ENCODE measurements at places on chromosomes 2 and 18.

DNA sequence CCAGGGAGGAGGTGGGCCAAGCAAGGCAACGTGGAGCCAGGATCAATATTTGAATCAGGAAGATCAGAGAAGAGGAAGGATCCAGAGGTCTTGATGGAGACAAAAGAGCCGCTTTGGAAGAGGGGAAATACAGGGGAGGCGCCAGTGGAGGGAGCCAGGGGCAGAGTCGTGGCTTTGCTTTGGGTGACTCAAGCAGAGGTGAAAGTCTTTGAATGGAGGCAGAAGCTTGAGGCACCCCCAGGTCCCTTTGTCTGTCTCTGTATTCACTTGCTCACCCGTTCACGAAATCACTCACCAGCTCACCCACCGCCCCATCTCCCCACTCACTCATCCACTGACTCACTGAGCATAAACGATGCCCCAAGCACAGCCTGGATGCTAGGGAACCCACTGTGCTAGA lies 134.1 kb downstream of the ACOXL start:
- no peak for DNase-seq

- DNase-seq: no peak
Measured at GRCh38 chr18:267380-267687, 513 bp downstream of the THOC1 start.

- DNase-seq: peak; percentile 86
Measured at GRCh38 chr18:51236225-51236624, 38.7 kb upstream of the MEX3C start.

GRCh38 chr2:239399433-239399920 lies 1.3 kb downstream of the HDAC4 start:
- peak; percentile 34 for DNase-seq

DNA sequence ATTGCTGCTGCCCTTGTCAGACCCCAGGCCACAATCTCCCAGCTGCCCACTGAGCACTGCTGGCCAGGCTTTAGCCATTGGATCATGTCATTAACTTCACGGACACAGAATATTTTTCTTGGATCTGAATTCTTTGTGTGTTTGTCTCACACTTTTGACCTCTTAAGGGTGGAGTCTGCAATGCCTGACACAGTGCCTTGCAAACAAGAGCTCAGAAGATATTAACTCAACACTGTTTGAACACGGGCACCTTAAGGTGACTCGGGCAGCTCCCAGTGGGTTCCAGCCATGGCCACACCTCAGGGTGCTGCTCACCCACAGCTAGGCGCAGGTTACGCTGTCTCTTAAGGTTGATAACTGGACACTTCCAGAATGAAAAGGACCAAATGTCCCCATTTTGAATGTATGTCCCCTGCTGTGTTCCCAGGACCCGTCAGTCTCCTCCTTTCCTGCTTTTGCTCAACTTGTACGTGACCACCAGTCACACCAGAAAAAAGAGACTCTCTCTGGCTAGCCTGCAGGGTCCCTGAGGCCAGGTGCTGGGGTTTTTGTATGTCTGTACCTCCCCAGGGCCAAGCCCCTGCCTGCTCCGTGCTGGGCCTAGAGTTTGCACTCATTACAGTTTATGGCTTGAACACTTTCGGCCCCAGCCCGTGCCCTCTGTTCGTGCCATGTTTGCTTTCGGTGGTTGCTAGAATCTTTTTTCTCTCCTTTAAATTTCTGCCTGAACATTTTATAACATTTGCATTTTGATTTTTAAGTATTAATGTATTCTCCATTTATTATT lies 33.4 kb upstream of the TMEM131 start:
- DNase-seq: peak; percentile 37

GRCh38 chr2:197152451-197153228 lies 157.9 kb downstream of the ANKRD44 start:
- DNase-seq: peak; percentile 90

- no peak for DNase-seq
Measured at GRCh38 chr18:57149051-57149450, 2.2 kb downstream of the BOD1L2 start.

DNA sequence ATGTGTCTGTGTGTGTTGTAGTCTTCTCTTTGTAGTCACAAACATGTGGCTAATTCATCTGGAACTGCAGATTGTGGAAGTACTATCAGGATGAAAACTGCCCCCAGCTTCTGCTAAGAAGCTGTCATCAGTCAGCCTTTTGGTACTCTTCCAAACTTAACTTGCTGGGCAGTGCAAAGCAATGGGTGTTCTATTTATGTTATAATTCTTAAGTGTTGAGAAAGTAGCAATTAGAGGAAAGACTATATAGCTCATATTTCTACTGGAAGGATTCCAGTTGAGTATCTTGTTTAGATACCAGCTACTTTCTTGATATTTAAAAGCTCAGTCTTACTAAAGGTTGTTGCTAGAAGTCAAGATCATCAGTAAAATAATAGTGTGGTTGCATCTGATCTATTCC lies 52.1 kb downstream of the SLC38A11 start:
- DNase-seq: peak; percentile 96

- DNase-seq: no peak
Measured at GRCh38 chr2:124153713-124154112, 128.6 kb downstream of the CNTNAP5 start.

GRCh38 chr2:191112448-191112901 lies 38.3 kb downstream of the STAT4 start:
- no peak for DNase-seq

DNA sequence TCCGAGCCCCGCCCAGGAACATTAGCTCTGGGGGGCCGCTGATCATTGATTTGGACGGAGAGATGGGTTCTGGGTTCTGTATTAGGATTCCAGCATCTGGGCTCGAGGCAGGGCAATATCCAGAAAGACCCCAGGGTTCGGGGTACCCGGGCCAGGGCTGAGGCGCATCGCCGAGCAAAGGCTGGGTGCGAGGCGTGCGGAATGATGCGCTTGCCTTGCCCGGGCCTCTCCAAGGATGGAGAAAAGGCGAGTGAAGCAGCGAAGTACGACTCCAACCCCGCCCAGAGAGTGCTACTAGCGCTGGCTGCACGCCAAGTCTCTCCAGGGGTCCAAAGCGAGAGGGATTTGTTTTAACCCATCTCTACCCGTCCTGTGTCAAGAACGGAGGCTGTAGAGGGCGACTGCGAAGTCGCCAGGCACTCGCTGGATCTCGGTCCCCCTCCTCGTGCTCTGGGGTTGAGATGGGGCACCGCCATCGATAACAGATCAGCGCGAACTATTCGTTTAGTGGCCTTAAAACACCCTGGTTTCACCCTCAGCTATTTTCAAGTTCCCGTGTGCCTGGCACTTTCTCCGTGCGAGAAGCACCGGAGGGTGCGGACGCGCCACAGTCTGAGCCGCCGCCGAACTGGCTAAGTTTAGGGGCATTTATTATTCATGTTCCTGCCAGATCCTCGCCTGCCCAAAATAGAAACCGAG lies 1.9 kb downstream of the ADCYAP1 start:
- peak; percentile 13 for DNase-seq

GRCh38 chr2:20421336-20421987 lies 25.4 kb upstream of the RHOB start:
- no peak for DNase-seq

DNA sequence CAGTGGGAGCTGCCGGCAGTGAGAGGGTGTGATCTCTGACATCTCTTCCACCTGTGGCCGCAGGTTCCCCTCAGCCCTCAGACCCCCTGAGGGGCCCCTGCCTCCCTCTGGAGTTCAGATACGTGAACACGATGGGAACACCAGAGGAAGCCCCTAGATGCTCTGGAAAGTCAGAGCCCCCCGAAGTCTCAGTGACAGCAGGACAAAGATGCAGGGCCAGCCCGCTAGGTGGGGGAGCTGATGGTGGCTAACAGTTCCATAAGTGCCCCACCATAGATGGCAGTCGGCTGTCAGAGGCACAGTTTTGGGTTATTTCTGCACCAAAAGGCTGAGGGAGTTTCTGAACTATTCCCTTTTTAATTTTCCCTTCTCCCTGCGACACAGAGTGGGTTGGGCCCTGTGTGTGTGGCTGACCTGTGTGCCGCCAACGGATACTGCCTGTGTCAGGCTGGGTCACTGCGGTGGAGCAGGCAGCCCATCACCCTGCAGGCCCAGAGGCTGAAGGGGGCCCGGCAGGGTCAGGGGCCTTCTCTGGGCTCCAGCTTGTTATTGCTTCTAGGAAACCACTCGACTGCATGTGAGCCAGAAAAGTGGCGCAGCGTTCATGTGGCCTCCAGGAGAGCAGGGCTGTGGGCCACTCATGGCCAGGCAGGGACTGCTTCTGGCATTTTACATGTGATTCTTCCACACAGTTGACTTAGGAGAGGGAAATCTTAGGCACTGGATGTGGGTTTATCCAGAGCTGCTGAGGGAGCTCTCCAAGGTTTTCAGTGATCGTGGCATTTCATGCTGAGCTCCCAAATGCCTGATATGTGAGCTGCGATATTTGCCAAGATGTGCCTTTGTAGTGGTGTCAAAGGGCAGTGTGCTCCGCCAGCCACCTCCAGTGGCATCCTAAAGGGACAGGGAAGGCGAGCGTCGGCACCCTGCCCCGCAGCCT lies 225.1 kb downstream of the SH3RF3 start:
- DNase-seq: no peak

DNA sequence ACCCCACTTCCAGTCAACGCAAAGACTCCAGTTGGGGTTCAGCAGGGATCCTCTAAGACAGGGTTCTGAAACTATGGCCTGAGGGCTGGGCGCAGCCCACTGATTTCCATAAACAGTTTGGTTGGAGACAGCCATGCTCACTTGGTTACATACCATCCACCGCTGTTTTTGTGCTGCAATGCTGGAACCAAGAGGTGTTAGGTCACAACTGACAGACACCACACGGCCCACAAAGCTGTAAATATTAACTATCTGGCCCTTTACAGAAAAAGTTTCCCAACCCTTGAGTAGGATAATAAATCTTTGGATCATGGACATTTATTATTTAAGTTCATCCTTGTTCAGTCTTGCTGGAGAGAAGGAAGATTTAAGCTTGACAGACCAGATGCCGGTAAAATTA lies 8.4 kb upstream of the CD226 start:
- no peak for DNase-seq

- DNase-seq: no peak
Measured at GRCh38 chr2:85786444-85786843, 32.7 kb downstream of the ATOH8 start.

GRCh38 chr2:129935118-129935517 lies 44.3 kb upstream of the RAB6C start:
- DNase-seq: no peak

- DNase-seq: no peak
Measured at GRCh38 chr2:1804351-1804771, 60.0 kb upstream of the PXDN start.

GRCh38 chr2:174844295-174844708 lies 80.0 kb upstream of the CHRNA1 start:
- DNase-seq: no peak

- DNase-seq: no peak
Measured at GRCh38 chr18:34083910-34084535, 140.7 kb downstream of the NOL4 start.

- DNase-seq: no peak
Measured at GRCh38 chr18:58355243-58355642, 273.6 kb downstream of the ALPK2 start.

GRCh38 chr2:120736624-120737339 lies 1.1 kb downstream of the GLI2 start:
- peak; percentile 87 for DNase-seq

DNA sequence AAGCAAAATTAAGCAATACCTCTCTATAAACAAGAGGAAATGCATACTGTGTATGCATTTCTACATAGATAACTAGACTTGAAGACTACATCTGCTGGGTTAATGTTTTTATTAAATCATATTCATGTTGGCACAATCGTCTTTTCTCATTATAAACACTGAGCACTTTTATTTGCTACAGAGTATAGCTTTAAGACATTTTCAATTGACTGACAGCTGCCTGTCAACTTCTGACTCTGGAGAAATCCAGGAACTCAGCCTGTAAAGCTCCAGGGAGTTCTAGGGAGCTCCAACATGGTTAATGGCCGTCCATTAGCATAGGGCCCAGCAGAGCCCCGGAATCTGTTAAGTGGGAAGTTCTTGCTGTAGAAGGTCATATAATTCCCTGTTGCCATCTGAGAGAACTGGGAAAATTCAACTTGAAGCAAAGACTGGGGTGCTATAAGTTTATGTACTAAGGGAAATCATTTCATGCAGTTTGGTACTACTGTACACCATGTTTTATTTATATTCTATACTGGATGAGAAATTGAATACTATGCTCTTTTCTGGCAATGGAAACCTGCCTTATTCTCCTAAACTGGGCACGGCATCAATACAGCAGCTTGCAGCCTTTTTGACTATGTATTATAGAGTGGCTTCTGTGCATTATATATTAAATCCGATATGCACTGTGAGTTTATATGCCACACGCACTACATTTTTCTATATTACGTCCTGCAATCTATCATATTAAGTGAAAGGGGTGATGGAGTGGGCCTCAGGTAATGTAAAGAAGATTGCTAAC lies 243.5 kb upstream of the ZNF521 start:
- DNase-seq: no peak

DNA sequence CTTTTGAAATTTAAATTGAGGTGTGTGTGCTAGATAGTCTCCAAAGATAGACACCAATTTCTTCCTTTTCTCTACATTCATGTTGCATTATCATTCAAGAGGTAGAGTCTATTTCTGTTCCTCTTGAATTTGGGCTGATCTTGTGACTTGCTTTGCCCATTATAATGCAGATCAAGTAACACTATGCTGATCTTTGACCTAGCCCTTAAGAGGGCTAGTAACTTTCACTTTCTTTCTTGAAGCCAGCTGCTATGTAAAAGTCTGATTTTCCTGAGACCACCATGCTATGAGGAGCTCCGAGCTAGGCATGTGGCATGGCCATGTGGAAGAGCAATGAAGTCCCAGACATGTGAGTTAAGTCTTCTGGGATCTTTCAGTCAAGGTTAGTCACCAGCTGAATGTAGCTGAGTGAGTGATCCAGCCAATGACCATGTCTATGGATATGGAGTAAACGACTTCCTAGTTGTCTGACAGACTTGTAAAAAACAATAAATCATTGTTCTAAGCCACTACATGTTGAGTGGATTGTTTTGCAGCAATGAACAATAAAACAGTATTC lies 189.4 kb upstream of the CWC22 start:
- no peak for DNase-seq

DNA sequence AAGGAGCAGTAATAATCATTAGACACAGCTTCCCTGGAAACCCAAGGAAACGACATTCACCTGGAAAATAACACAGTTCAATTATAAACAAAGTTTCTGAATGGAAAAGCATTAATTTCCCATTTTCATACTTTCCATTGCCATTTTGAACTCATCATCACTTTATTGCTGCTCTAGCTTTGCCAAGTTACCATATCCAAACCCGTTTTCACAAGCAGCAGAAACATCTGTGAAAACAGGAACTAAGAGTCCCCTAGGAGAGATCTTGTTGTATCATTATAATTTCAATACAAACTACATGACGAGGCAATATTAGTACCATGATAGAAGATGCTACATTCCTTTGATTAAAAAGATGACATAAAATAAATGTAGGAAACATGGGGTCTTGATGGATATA lies 597.0 kb upstream of the NRXN1 start:
- peak; percentile 18 for DNase-seq

- no peak for DNase-seq
Measured at GRCh38 chr18:23548719-23549118, 37.6 kb downstream of the NPC1 start.

DNA sequence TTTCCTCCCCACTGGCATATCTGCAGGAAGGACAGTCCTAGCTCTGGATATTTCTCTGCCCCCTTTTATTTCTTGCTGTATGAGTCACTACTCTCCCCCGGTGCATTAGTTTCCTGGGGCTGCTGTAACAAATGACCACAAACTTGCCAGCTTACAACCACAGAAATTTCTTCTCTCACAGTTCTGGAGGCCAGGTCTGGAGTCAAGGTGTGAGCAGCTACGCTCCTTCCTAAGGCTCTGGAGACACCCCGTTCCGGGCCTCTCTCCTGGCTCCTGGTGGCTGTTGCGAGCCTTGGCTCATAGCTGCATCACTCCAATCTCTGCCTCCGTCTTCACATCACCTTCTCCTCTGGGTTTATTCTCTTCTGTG lies 34.1 kb downstream of the PTPRM start:
- peak; percentile 84 for DNase-seq

All from choroid plexus epithelial cell (primary cell).